IMR-90 (cell line): ENCODE measurements at places on chromosomes 2 and 18. TPM values are rescaled to one million over a fixed set of nuclear protein-coding genes. Genes with fewer than 3 reads are reported as not detected.

Gene CHRNA1
- total RNA-seq, result 0.56 and 0.90 TPM in 2 replicates

DNA sequence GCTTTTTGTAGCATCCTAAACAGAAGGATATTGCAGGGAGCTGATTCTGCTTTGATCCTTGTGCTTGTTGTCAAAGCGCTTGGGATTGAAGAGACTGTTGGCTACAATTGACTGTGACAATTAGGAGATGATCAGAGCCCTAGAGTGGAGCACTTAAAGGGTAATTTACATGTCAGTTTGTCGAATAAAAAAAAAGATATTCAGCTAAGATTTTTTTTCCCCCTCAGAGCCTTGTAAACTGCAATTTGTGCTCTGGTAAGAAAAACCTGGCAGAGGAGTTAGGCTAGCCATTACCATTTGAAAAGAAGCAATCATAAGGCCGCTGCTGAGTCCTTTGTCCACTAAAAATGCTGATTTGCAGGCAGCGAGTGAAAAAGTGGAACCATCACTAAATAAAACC, 47.8 kb upstream of the ZEB2 start:
- DNase-seq, result no peak

GRCh38 chr2:229477269-229477755, 206.2 kb upstream of the PID1 start:
- DNase-seq, result no peak

Gene FAM237A
- not detected in 2 replicates for total RNA-seq

DNA sequence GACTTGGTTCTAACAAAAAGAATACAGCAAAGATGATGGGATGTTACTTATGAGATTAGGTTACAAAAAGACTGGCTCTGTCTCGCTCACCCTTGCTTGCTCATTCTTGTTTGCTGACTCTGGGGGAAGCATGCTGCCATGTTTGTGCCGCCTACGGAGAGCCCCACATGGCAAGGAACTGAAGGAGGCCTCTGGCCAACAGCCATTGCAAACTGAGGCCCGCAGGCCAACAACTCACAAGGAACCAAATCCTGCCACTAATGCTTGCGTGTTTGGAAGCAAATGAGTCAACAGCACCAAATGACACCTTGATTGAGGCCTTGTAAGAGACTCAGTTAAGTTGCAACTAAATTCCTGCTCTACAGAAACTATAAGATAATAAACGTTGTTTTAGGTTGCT, 297.6 kb upstream of the STON1 start:
- no peak for DNase-seq

DNA sequence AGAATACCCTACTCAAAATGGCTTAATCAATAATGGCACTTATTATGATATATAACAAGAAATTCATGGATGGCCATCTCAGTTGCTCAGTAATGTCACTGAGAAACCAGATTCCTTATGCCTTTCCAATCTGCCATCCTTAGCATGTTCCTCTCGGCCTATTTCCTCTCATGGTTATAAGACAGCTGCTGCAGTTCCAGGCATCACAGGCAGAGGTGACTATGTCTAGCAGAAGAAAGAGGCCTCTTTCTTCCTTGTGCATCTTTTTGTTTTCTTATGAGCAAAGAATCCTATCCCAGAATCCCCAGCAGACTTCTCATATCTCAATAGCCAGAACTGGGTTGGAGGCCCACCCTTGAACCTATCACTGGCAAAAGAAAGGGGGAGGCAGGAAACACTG, 310.6 kb upstream of the SPRED2 start:
- DNase-seq, result no peak

Gene TUBA3E
- total RNA-seq, result not detected in 2 replicates

DNA sequence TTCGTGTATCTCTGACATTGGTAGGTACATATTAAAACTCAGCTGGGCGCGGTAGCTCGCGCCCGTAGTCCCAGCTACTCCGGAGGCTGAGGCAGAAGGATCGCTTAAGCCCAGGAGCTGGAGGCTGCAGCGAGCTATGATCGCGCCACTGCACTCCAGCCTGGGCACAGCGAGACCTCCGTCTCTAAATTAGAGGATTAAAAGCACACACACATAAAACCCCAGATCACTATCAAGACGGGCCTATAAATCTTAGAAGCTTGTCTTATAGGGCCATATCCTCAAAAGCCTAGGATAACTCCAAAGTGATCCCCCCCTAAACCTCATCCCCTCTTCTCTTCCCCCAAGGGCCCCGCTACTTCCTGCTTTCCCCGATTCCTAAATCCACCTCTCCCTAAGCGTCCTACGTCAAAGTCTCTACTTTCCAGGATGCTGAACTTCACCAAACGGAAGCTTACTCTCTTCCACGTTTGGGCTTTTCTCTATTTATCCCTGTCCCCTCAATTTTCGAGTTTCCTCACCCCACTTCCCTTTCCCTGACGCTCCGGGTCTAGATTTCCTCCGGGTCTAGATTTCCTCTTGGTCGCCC, 707 bp downstream of the KRCC1 start:
- peak; percentile 34 for DNase-seq

DNA sequence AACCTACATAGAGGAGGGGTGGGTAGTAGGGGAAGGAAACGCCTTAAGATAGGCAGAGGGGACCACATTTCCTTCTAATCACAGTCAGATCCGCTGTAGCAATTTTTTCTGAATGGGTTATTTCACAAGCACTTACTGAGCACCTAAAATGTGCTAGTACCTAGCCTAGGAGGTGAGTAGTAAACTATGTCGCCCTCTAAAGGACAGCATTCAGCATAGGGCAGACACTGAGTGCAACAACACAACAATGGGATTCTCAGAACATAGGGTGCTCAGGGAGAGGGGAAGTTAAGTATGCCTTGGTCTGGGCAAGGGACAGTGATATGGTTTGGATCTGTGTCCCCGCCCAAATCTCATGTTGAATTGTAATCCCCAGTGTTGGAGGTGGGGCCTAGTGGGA, 166.1 kb upstream of the RAB6C start:
- no peak for DNase-seq

- no peak for DNase-seq
Measured at GRCh38 chr2:46303822-46304221, 6.6 kb downstream of the EPAS1 start.

Gene PLB1
- total RNA-seq, result 0.90 and 1.4 TPM in 2 replicates

GRCh38 chr2:161173541-161174194, 13.4 kb downstream of the TANK start:
- no peak for DNase-seq

Gene SCYGR2
- not detected in 2 replicates for total RNA-seq

GRCh38 chr18:60044290-60045006, 144.7 kb downstream of the PMAIP1 start:
- DNase-seq, result peak; percentile 80

DNA sequence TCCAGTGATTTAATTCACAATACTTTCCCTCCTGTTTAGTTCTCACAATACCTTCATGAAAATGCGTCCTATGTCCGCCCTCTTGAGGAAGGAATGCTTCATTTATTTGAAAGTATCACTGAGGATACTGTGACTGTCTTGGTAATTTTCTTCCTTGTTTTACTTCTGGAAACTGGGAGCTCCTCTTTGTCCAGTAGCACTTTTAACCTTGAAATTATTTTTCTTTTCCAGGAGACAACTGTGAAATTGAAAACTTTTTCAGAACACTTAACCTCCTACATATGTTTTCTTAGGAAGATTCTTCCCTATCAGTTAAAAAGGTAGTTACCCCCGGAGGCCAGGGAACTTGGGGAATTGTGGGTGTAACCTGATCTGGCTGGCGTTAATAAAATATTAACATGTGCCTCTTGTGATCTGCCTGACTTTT, 58.9 kb upstream of the STON1 start:
- peak; percentile 78 for DNase-seq

- DNase-seq, result no peak
Measured at GRCh38 chr2:240511351-240512108, 46.3 kb downstream of the ANKMY1 start.
